ENCODE measurements at places on chromosomes 7 and 10.

- no peak for DNase-seq
Measured at GRCh38 chr7:131606346-131607290, 50.2 kb upstream of the PODXL start.

DNA sequence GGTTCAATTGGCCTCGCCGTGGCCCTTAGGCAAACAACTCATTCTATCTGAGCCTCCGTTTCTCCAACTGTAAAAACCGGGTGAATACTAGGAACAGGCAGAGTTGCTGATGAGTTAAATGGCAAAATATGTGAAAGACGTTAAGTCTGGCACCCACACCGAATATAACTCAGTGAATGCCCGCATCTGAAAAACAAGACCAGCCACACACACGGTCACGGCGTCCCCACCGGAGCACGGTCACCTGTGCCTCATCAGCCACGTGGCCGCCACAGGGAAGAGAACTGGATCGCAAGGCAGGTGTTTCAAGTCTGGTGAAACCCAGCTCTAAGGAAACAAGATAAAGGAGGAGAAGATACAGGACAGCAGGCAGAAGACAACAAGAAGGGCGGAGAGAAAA lies 20.4 kb downstream of the PRKAG2 start:
- DNase-seq: no peak

DNA sequence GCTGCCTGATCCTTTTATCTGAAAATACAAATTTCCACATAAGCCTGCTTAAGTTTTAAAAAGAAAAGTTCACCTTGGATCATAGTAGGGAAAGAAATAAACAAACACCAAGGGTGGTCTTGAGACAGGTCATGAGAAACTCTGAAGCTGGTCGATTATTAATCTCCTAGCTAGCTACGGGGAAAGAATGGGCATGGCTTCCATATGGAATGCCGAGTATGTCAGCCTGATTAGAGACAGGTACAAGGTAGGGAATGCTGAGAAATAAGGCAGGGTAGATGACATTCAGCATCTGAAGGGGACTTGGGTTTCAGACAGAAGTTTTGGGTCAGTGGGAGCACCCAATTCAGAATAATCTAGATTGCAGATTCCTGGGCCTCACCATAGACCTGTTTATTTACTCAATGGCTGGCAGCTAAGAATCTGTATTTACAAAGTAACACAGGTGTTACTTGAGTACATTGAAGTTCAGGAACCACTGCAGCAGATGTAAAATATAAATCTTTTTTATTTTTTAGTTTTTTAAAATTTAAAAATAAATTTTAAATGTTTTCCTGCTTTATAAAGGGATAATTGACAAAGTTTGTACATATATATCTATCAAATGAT lies 49.0 kb downstream of the SCIN start:
- DNase-seq: no peak

DNA sequence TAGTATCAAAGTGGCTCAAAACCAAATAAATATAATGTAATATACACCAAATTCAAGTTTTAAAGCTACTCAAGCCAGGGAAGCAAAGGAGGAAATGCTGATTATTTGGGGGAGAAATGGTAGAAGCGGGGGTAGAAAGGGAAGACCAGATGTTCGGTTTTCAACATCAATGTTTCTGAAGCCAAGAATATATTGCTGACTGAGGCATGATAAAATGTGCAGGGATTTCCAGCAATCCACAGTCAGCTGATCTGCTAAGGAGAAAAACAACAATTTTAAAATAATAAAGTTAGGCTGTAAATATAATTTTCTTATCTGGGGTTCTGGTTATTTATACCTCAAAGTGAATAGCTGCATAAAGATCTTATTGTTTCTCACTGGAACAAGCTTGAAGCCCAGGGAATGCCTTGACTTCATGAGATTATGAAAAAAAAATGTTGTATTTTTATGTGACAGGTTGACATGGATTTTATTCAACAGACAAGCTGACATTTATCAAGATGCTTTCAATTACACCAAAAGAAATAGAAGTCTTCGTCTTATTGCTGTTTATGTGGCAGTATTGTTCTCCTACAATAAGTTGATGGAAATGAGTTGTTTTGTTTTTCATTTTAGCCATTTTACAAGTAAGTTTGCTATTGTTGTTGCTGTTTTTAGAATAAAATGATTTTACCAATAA lies 28.6 kb upstream of the BMPER start:
- DNase-seq: no peak

- no peak for DNase-seq
Measured at GRCh38 chr7:107742678-107743566, 1.0 kb upstream of the CBLL1 start.

DNA sequence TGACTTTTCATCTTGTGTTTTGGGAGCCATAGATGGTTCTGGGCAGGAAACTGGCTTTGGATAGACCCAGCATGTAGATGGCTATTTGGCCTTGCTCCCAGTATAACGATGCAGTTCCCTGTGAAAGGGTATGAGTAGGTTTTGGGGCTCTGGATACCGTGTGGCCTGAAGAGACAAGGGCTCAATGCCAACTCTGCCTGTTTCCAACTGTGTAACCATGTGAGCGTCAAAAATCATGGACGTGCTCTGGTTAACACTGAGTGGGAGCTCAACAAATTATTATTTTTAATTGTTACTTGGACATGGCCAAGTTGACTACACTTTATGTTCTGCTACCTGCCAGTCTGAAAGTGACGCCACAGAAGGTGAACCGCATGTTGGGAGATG lies 41.8 kb downstream of the EGFR start:
- no peak for DNase-seq

- no peak for DNase-seq
Measured at GRCh38 chr10:26839966-26840627, 20.7 kb downstream of the ABI1 start.
